ENCODE measurements at places on chromosomes 2 and 18.

- no peak for DNase-seq
Measured at GRCh38 chr2:127012215-127012614, 94.7 kb downstream of the BIN1 start.

- DNase-seq = no peak
Measured at GRCh38 chr18:62759704-62760402, 44.5 kb downstream of the PHLPP1 start.

DNA sequence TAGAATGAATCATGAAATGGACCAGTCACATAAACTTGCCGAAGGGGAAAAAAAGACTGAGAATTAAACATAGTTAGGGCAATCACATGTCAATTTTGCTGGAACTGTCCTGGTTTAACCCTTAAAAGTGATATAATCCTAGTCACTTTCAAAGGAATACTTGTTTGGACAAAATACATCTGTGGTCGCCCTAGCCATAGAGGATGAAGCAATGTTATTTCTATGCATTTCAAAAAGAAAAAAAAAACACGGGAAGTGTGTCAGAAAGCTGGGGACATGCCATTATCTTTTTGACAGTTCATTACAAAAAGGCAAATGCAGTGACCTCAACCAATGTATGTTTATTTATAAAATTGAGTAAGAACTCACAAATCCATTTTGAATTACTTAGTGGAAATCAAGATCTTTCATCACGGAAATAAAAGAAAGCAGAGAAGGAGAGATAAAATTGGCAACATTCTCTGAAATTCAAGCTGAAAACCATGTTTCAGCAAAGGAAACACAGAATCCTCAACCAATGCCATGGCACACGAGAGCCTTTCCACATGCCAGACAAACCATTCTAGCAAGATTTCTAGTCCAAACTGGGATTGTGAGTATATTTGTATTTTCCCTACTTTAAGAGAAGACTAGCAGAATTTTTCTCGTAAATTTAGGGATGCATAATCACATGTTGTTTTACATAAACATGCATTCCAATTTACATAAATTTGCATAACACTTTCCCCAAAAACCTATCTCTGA lies 854.3 kb upstream of the ACVR2A start:
- DNase-seq = no peak

DNA sequence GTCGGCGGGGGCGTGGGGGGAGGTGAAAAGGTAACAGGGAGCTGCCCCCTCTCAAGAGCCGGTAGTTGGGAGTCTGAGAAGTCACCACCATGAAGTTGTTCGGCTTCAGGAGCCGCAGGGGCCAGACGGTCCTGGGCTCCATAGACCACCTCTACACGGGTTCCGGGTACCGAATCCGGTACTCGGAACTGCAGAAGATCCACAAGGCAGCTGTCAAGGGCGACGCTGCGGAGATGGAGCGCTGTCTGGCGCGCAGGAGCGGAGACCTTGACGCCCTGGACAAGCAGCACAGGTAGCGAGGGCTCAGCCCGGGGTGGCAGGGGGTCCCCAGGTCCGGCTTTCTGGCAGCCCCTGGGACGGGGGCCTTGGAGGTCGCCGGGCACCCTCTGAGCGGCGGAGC lies 47.1 kb upstream of the ZNF519 start:
- DNase-seq = no peak

DNA sequence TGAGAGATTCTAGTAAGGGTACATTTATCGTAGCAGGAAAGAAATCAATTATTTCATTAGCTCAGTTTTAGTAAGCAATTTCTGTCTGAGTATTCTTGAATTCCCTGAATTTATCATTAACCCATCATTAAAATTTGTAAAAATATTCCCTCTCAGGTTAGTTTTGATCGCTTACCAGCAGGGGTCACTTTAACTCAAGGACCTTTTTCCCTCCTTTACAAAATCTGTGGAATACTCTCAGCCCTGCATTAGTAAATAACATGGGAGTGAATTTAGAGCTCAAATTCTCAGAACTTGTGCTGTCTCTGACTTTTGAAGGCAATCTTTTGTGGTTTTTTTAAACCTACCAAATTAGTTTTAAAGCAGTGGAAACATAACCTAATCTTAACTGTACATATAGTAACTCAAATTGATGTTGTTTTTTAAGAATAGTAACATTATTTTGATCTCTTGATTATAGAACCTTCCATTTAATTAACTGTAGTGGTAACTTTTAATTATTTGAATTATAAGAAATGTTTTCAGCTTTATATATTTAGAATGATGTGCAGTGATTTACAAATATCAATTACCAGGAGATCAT lies 97.2 kb downstream of the AGPS start:
- no peak for DNase-seq
